ENCODE measurements at places on chromosomes 3 and 15.

DNA sequence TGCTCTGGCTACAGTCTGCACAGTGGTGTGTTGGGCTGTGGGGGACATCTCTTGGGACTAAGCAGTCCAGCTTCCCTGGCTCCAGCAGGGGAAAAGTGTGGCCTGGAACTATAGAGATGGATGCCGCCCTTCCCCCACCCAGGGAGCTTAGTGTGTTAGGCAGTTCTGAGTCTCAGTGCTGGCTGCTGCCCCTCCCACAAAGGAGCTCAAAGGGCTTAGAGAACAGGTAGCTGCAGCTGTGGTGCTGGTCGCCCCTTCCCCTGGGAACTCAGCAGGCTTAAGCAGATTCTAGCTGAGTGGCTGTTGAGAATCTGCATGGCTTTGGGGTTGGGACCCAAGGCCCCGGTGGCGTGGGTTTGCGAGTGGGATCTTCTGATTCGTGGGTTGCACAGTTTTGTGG lies 190.8 kb downstream of the PDCD6IP start:
- DNase-seq: no peak

DNA sequence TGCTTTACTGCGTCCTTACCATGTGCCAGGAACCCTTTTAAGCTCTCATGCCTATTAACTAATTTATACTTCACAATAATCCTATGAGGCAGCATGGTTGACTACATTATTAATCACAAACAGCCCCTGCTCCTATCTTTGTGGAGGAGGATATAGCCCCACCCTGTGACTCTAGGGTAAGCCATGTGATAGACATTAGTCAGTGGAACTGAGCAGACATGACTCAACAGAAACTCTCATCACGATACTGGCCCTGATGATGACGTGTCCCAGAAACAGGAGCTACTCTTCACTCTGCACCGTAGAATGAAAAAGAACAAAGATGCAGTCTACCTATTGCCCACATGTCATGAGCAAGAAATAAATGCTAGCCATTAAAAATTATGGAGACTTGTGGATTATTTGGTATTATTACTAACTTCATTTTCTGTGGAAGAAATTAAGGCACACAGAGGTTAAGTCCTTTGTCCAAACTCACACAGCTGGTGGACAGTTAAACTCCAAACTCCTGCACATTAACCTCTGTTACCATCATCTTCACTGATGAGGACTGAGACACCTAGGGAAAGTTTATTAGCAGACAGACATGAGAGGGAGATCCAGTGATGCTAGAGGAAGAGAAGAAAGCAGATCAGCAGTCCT lies 51.2 kb downstream of the CFAP20DC start:
- no peak for DNase-seq

GRCh38 chr3:154428286-154429206 lies 1.4 kb downstream of the GPR149 start:
- DNase-seq: no peak

GRCh38 chr3:130374908-130375307 lies 29.4 kb downstream of the COL6A5 start:
- no peak for DNase-seq

GRCh38 chr3:131796558-131797198 lies 238.1 kb downstream of the CPNE4 start:
- peak; percentile 82 for DNase-seq

GRCh38 chr15:89836267-89837133 lies 21.8 kb upstream of the ANPEP start:
- DNase-seq: no peak

- no peak for DNase-seq
Observed at GRCh38 chr15:71329041-71329440, 213.8 kb downstream of the THSD4 start.

- no peak for DNase-seq
Observed at GRCh38 chr15:58386641-58387040, 45.1 kb upstream of the LIPC start.

- DNase-seq: no peak
Observed at GRCh38 chr3:53489787-53490458, 4.5 kb upstream of the CACNA1D start.

DNA sequence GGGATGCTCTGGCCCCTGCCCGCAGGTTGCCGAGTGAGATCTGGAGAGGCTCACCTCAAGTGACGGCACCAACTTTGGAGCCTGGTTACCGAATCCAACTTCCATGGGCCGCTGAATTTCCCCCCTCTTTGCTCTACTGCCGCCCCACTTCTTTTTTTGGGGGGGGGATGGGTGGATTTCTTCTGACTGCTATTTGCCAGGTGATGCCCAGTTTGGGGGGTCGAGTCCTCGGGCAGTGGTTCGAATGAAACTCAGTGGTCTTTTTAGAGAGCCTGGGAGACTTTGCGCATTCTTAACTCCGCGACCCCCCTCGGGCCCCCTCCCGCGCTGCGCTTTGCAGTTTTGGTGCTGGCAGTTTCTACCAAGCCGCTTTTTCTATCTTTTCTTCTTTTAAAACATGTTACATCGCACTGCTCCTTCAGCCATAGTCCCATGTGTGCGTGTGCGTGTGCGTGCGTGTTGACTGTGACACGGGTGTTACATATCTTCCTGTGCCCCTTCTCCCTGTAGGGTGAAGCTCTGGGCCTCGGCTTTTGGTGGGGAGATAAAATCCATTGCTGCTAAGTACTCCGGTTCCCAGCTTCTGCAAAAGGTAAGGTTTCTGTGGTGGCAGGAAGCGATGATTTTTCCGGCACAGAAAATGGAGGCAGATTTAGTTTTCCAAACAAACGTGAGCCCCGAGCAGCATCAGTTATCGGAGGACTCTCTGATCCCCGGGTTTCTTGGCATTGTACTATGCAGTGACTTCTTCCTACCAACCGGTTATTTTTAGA lies 837 bp downstream of the CACNA2D3 start:
- no peak for DNase-seq

- DNase-seq: no peak
Observed at GRCh38 chr3:47478022-47478421, 2.3 kb upstream of the SCAP start.

- DNase-seq: no peak
Observed at GRCh38 chr3:24832891-24833290, 338.2 kb upstream of the THRB start.

GRCh38 chr15:32987067-32987466 lies 207.4 kb downstream of the FMN1 start:
- no peak for DNase-seq

GRCh38 chr3:131782751-131783150 lies 252.1 kb downstream of the CPNE4 start:
- no peak for DNase-seq

DNA sequence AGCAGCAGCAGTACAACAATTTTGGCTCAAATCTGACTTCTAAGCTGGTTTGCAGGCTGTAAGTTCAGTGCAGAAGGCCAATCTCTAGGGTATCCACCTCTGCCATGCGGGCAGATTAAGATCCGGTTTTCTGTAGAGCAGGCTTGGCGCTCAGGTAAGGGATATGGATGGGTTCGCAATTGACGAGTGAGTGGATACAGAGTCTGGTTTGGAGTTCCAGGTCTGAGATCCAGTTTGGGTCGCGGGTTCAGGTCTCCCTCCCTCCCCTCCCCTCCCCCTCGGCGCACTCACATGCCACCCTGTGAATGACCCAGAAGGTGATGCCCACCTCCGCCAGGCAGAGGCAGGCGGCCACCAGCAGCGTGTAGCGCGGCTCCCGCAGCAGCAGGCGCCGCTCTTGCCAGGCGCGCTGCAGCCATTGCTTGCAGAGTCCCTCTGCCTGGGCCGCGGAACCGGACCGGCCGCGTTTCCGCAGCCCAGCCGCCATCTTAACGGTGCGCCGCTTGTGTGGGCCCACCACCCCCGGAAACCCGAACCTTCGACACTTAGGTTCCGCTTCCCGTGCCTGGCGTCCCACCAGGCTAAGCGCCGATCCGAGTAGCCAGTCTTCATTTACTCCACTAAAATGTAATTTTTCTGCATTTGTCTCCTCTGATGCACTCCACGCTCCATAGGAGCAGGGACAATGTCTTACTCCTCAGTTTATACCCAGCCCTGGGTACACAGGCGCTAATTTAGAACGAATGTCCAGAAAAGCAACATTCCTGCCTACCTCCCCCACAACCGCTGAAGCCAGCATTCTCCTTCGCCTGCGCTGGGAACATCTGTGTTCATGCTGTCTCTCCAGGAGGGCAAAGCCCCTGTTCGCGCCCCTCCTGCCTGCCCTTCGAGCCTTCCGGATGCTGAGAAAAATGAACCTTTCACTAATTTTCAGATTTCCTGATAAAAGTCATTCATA lies at the start of gene ALG3:
Gene ALG3, minus strand, starts transcription at position 509 of the 958 bp plus-strand sequence. Its CDS starts 22 bp downstream, at position 487.
- peak; percentile 92 for DNase-seq

DNA sequence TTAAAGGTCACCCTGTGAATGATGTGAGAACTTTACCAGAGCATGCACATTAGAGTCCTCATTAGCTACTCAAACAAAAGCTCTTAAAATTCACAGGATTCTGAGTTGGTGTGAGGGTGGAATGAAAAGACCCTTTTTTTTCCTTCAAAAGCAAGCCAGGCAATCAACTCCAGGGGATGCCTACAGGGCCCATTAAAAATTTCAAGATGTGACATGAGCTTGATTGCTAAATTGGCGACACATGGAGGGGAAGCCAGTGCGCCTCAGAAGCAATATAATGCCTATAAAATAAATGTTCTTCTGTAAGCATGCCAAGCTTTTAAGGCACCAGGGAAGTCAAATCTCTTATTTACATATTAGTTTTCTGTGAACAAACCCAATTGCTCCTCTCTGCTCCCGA lies 328.8 kb upstream of the SUCLG2 start:
- DNase-seq: no peak

DNA sequence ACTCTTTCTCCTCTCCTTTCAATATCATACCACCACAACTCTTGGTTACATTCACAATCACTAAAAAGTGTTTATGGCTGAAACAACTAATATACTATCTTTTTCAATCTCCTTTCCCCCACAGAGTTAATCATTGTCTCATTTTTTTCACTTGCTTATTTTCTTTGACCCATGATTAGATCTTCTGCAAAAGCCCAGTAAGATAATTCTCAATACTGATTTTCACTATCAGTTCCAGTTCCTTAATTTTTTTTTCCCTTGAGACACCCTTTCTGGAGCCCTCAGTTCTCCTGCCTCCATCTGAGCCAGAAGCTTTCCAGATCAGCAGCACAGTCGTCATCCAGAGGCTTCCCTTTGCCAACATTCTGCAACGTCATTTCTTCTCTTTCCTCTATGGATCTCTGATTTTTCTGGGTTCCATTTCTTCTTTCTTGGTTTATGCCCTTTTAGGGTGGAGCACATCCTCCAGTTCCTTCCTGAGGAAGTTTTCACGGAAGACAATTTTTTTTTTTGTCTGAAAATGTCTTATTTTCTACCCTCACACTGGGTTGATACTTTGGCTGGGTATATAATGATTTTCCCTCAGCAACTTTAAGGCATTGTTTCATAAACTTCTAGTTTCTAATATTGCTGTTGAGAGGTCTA lies 88.7 kb upstream of the C15orf39 start:
- no peak for DNase-seq

DNA sequence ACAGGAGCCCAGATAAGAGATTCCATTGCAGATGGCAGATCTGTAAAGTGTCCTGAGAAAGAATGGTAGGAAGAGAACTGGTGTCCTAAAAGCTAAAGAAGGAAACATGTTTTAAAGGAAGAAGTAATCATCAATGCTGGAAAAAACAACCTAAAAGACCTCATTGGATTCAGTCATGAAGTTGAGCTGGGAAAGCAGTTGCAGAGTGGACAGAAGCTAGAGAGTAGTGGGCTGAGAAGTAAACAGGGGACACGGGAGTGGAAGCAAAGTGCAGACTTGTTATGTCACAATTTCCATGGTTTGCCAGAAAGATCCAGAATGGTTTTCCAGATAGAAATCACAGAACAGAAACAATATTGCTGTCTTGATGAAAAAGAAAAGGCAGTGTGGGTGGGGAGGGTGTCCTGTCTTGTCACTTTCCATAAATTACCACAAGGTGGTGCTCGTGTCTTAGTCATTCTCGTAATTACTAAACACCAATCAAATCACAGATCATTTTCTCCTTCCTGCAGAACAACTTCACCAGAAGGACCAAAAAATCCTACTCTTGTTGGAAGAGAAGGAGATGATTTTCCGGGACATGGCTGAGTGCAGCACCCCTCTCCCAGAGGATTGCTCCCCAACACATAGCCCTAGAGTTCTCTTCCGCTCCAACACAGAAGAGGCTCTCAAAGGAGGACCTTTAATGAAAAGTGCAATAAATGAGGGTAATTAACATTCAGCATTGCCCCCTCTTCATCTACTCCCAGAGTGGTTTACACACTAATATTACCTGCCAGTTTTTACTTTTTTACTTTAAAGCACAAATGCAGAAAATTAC lies 64.5 kb downstream of the KLHL25 start:
- DNase-seq: peak; percentile 52

GRCh38 chr3:113261063-113261625 lies 49.8 kb downstream of the BOC start:
- DNase-seq: no peak

DNA sequence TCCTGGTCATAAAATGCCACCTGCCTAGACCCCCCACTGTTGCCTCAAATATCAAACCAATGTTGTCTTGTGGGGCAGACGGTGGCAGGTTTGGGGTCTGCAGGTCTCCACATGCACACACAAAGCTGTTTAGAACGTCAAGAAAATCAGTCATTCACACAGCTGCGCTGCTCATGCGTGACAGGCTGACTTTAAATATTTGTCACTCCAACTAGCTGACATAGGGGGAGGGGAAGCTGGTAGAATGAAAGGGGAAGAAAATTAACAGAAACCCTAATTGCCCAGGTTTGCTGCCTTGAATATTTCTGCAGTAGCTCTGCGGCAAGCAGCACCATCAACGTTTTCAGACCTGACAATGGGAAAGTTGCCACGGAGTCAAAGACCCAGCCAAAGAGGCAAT lies 201.8 kb downstream of the ABHD5 start:
- DNase-seq: no peak

DNA sequence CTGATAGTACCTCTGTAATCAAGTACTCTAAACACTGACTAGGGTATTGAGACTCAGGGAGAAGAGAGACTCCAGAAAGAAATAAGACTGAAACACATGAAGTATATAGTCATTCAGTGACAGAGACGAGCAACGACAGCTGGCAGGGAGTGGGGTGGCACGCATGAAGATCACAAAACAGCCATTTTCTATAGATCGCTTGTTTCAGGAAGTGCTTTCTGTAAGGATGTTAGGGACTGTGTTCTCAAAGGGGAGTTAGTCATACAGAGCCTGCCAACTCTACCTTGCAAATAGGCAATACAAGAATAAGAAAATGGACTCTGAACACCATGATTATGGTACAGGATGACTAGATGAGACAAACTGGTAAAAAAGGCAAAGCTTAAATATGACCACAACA lies 139.5 kb downstream of the TBL1XR1 start:
- peak; percentile 16 for DNase-seq

DNA sequence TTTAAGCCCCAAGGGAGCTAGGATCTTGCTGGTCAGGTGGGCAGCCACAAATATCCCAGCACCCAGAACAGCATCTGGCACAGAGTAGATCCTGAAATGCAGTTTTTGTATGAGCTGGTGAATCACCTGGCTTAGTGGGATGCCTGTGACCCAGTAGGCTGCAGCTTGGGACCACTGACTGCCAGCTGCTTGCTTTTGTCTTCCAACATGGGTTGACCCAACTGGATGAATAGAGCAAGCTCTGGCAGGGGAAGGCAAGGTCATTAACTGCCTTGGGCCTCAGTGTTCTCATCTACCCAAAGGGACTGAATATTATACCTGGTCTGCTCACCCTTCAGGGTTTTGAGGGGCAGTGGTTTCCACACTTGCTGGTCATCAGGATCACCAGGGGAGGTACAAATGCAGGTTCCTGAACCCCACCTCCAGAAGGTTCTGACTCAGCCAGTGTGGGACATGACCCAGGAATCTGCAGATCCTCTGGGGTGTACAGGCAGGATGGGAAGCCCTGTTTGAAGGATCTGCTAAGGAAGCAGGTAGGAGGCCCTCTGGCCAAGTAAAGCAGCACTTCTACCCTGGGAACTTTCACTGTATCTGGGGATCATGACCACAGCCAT lies 55.4 kb downstream of the ITGA11 start:
- no peak for DNase-seq

All from hematopoietic multipotent progenitor cell (in vitro differentiated cells).